ENCODE measurements at places on chromosomes 7 and 10.

DNA sequence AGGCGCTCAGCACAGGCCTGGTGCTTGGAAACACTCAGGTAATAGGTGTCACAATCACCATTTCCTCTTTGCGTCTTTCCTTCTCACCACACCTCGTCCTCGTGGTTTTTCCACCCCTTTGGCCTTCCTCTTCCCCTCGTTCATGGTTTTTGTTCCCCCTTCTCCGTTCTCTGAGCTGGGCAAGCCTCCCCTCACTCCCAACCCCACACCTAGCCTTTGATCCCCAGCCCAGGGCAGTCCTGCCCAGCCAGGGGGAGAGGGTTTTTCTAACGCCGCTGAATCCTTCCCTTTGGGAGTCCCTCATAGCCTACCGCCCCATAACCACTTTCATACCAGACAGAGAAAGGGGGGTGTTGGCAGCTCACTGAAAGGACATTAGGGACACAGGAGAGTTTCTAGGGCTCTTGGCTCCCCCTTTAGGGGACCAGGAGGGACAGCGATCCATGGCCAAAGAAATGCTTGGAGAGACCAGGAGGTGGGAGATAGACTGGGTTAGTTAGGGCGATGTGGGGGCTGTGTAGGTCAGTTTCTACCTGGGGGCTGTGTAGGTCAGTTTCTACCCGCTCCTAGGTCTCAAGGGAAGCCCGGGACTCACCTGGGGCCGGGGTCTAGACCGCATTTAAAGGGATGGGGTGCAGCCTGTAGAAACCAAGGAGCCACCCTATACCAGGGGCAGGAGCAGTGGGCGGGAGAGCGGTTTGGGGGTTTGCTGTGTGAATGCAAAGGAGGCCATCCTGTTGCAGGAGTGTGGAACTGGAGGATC, 1.4 kb downstream of the EPHB4 start:
- peak; percentile 61 for DNase-seq

GRCh38 chr7:82566752-82567151, 123.2 kb upstream of the CACNA2D1 start:
- no peak for DNase-seq

GRCh38 chr7:97126483-97127171, 9.1 kb downstream of the SDHAF3 start:
- no peak for DNase-seq

- no peak for DNase-seq
Measured at GRCh38 chr10:72105710-72106109, 17.4 kb upstream of the SPOCK2 start.

DNA sequence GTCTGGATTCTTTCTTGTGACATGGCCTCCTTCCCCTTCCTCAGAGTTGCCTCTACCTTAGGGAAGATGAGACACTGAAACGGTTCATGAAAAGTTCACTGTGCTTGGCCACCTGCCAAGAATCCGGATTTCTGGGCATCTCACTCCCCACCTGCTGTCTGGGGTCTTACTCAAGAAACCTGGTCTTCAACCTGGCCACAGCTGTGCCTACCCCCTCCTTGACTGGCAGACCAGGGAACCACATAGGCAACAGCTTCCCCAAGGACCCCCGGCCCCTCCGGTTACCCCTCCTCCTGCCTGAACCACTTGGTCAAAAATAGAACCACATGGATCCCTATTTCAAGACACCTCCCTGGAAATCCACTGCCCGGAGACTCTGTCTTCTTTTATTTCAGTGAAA, 58.7 kb upstream of the NANOS1 start:
- DNase-seq: no peak

DNA sequence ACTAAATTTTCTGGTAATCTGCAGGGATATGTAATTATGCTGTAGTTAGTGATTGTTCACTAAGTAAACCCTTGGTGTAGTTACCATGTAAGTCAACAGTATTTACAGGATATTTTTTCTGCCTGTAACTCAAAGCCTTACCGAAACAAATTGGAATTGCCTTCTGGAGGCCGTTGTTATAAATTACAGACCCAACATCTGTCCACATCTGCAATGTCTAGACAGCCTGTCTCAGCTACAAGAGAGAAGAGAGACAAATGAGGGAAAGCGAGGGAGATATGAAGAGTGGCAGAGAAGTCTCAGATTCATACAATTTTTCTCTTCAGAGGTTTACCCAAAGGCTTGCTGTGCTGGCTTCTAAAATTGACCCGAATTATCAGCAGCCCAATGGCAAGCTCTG, 23.7 kb upstream of the BTRC start:
- no peak for DNase-seq

GRCh38 chr7:29995652-29996051, 6.1 kb upstream of the SCRN1 start:
- no peak for DNase-seq

DNA sequence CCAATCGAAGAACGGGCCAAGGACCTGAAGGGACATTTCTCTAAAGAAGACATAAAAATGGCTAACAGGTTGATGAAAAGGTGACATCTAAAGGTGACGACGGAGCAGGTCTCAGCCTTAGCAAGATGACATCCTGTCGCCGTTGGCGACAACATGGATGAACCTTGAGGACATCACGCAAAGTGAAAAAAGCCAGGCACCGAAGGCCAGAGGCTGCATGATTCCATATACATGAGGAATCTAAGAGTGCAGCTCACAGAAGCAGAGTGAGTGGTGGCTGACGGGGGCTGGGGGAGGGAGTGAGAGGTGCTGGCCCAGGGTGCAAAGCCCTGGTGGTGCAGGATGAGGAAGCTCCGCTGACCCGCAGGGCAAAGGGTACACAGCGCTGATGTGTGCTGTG, 34.1 kb upstream of the NKX6-2 start:
- DNase-seq: no peak

DNA sequence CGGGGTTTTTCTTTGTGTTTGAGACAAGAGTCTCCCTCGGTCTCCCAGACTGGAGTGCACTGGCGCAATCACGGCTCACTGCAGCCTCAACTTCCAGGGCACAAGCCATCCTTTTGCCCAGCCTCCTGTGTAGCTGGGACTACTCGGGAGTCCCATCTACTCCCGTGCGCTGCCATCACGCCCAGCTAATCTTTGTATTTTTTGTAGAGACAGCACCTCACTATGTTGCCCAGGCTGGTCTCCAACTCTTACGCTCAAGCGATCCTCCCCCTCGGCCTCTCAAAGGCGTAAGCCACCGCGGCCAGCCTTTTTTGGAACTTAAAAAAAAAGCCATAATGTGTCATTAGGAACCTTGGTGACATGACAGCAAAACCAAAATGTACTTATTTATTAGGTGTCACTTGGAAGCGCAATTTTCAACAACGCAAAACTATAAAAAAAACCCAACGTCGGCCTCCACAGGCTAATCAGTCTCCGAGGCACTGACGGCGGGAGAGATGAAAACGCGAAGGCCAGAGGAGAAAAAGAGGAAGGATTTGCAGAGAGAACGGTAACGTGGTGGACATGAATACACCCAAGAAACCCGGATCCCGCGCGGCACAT, 911 bp upstream of the HNRNPH3 start:
- no peak for DNase-seq

GRCh38 chr10:18498998-18499397, 152.4 kb downstream of the NSUN6 start:
- peak; percentile 2 for DNase-seq

Data from HTR-8/SVneo (cell line).